ENCODE measurements at places on chromosomes 4 and X.

DNA sequence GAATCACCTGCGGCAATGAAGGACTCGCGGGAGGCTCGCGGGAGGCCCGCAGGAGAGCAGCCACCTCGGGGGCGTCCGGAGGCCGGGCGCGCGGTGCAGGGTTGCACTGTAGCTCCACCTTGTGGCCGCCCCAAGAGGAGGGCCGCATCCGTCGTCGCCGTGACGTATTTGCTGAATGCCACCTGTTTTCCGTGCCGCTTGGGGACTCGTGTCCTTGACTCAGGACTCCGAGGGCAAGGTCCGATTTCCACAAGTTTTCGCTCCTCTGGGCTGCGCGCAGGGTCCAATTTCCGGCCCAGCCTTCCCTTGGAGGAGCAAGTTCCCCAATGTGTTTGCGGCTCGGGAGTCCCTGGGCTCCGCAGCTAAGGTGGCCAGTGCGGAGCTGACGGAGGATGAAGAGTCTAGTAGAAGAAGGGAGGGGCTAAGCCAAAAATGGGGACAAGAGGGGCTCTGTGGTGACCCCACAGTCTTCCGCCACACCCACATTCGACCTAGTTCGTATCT lies 10.7 kb upstream of the DLG3 start:
- DNase-seq, result peak; percentile 71

GRCh38 chr4:81030061-81030980 lies at the start of gene BMP3:
BMP3 (plus strand) TSS chr4:81030708; CDS start chr4:81031285, 577 bp downstream.
- no peak for DNase-seq

GRCh38 chrX:85517994-85518718 lies 138.7 kb upstream of the POF1B start:
- no peak for DNase-seq

DNA sequence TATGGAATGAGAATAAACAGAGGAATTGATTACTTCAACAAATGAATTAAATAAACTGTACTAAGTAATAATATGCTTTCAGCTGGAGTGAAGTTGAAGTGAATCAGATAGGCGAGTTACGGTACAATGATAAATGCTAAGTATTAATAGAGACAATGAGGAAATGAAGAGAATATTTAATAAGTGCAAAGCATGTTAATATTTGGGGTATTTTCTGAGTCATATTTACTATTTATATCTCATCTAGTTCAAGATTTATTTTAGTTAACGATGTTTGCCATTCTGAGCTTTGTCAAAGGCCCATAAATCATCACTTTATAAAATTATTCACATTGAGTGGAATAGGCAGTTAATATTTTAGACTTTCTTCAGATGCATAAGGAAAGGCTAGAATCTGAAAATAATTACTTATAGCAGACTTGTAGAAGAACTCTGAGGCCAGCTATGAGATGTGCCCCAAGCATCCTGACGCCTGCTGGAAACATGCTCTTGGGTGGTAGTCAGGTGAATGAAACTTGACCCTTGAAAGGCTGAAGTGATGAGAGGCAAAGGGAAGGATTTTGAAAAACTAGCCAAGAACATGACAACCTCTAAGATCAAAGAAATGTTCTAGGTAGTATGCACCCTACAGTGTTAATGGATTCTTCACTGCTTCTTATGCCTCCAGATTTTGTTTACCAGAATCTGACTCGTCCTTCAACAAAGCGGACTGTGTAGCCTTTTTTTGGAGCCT lies 133.8 kb upstream of the STIM2 start:
- no peak for DNase-seq

- no peak for DNase-seq
These were observed 77.3 kb downstream of the TSPAN5 start for GRCh38 chr4:98581126-98581525.

GRCh38 chr4:2168469-2169319 lies 73.2 kb downstream of the HAUS3 start:
- DNase-seq, result no peak

DNA sequence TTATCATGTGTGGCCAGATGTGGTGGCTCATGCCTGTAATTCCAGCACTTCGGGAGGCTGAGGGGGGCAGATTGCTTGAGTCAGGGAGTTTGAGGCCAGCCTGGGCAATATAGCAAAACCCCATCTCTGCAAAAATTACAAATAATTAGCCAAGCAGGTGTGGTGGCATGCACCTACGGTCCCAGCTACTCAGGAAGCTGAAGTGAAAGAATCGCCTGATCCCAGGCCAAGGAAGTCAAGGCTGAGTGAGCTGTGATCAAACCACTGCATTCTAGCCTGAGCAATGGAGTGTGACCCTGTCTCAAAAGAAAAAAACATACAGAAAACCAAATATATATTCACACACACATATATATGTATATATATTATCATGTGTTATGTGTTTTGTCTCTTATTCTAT lies 15.0 kb downstream of the APELA start:
- DNase-seq, result no peak

- DNase-seq, result no peak
These were observed 540.2 kb upstream of the TENM3 start for GRCh38 chr4:181702864-181703495.

GRCh38 chr4:101660607-101661006 lies 129.9 kb upstream of the BANK1 start:
- no peak for DNase-seq

- DNase-seq, result no peak
These were observed 130.3 kb downstream of the GUCY2F start for GRCh38 chrX:109351557-109351956.

DNA sequence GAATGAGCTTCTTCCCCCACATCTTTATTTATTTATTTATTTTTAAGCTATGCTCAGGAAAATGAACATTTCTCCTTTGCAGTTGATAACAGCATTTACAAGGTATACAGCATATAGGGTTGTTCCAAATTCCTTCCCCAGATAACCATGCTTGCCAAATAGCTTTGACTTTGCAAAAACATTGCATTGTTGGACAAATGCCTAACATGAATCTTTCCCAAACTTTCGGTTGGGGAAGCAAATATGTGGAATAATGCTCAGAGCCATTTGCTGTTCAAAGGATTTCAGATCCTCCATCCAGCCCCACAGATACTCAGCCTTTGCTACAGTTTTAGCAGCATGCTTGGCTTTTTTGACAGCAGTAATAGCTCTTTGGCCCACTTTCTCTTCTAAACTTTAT lies 127.2 kb upstream of the AGA start:
- DNase-seq, result no peak

- DNase-seq, result no peak
These were observed 11.1 kb downstream of the SASH3 start for GRCh38 chrX:129790808-129791207.

DNA sequence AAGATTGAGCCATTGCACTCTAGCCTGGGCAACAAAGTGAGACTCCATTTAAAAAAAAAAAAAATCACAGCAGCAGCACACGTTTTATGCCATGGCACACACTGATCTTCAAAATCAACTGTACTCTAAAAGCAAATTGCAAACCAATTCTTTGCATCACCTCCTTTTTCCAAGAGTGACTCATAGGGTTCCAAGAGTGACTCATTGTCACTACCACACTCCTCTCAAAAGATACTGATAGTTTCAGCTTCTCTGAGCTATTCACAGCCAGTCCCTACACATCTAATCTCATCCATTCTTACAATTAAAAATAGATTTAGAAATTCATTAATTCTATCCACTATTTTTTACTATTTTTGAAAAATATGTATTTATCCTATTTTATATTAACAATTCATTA lies 1494.9 kb upstream of the AGA start:
- no peak for DNase-seq

DNA sequence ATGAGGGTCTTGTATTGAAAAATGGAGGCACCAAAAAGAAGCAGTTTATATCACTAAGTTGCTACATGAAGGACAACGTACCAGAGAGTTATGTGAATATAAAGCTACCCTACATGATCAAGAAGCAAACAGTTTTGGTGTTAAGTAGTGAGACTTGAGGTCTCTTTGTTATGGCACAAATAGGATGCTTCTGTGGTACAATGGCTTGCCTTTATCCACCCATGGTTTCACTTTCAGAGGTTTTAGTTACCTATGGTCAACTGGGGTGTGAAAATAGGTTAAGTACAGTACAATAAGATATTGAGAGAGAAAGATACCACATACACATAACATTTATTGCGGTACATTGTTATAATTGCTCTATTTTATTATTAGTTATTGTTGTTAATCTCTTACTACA lies 229.2 kb upstream of the SLIT2 start:
- DNase-seq, result no peak

GRCh38 chr4:111959222-111959621 lies 186.0 kb upstream of the FAM241A start:
- no peak for DNase-seq

- no peak for DNase-seq
These were observed 128.4 kb upstream of the GPC4 start for GRCh38 chrX:133543654-133544053.

DNA sequence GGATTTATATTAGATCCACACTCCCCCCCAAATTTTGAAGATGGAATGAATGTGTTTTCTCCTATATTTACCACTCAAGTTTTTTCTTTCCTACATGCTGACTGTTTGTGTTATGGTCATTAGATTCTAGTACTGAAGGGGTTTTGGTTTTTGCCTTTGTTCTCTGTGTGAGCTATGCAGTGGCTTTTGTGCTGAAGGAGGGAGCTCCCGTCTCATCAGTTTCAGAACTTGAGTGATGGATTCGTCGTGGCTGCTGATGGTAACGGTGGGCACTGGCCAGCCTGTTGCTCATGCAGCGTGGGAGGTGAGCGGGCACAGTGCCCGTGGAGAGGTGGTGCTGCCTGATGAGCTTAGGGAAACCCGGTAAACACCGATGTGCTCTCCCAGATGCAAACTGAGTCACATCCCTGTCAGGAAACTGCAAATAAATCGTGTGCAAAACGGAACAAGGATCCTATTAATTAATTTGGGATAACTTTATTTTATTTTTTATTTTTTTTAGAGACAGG lies 101.5 kb downstream of the SORBS2 start:
- DNase-seq, result no peak

- DNase-seq, result no peak
These were observed 138.6 kb upstream of the SFRP2 start for GRCh38 chr4:153927451-153927850.

GRCh38 chr4:79526641-79527565 lies 118.9 kb upstream of the GK2 start:
- no peak for DNase-seq

GRCh38 chr4:38565271-38566199 lies 98.5 kb upstream of the KLF3 start:
- DNase-seq, result no peak

DNA sequence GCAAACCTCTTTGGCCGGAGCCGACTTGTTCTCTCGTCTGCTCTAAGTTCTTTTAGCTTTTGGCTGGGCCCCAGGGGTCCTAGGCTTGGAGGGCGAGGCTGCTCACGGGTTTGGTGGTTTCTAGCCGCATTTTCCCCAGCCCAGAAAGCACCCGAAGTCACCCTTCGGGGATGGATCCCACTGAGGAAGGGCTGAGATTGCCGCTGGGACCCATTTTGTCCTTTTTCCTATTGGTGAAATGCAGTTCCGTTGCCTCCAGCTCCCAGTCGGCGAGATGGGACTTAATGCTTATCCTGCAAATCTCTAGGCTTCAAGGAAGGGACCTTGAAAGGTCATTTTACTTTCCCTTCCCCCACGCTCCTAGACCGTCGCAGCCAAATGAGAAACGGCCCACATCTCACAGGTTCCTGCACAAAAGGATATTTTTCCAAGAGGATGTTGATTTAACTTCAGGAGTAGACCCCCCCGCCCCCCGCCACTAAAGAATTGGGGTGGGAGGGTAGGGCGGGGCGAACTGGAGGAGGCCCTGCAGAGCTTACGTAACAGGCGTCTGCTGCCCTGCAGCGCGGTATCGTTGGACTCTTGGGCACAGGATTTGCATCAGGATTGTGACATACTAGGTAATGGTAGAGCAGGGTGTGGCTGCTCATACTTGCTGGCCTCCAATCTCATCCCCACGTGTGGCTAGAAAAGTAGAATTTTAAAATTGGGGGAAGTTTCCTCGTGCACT lies 564 bp downstream of the PGK1 start:
- DNase-seq, result peak; percentile 26

DNA sequence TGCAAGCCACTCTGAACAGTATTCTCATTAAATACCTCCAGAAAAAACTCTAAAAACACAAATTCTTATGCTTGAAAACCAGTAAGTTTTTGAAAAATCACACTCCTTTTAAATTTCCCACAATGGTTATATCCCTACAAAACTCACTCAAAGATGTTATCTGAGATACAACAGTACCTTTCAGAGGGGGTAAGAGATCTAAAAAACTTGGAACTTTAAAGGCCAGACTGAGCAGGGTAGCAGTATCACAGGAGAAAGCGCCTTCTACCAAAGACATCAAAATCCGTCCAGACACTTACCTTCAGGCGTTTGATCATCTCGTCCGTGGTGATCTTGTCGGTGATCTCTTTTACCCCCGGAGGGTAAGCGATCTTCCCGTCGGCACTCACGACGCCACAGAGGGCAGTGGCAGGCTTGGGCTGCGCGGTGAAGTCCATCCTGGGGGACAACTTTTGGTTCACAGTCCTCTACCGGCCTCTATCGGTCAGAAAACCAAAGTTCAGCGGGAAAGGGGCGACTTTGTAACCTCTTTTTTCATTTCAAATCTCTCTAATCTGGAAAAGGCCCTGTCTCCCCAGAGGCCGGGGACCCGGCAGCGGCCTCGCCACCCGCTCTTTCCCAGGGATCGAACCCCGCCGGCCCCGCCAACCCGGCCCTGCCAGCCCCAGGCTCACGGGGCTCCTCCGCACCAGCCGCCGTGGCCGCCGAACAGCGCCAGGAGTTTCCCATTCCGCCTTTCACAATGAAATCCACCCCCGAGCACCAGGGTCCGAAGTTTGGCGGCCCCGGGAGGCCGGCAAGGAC lies 1.4 kb downstream of the PDS5A start:
- DNase-seq, result peak; percentile 66

- no peak for DNase-seq
These were observed 133.2 kb upstream of the VEGFC start for GRCh38 chr4:176925962-176926361.

DNA sequence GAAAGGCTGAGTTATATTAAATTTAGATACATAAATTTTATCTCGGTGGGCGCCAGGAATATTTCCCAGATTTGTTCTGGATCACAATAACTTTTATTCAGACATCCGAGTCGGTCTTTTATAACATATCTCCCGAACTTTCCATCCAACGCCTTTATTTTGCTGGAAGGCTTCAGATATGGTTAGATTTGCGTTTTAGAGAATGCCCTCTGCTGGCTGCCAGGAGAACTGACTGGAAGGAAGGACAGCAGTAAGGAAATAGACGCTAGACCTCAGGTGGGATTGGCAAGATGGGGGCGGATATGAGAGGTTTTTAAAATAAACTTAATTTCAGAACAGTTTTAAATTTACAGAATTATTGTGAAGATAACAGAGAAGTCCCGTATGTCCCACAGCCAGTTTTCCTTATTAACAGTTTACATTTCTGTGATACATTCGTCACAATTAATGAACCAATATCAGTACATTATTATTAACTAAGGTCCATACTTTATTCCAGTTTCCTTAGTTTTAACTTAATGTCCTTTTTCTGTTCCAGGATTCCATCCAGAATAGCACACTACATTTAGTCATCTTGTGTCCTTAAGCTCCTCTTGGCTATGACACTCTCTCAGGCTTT lies 4.6 kb upstream of the KANTR start:
- peak; percentile 54 for DNase-seq
